Kasumi-1 (cell line): ENCODE measurements at places on chromosomes 4 and X.

DNA sequence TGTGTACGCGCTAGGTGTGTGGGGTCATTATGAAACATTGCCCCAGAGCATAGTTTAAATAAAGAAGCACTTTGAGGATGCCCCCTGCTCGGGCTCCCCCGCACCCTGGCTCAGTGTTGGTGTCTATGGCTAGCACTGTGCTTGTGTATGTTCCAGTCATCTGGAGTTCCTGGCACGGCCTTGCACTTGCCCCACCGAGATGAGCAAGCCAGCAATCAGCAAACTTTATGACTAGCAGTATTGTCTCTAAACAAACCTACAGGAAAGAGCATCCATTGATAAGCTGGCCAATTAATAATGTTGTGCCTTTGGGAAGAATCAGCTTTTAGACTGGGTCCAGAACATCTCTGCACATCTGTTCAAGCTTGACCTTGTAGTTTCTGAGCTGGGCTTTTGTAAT lies 707 bp upstream of the SHROOM4 start:
- no peak for DNase-seq

- DNase-seq, result no peak
Measured at GRCh38 chr4:124304941-124305340, 407.6 kb downstream of the ANKRD50 start.

- DNase-seq, result no peak
Measured at GRCh38 chr4:14562901-14563300, 439.4 kb upstream of the CPEB2 start.

DNA sequence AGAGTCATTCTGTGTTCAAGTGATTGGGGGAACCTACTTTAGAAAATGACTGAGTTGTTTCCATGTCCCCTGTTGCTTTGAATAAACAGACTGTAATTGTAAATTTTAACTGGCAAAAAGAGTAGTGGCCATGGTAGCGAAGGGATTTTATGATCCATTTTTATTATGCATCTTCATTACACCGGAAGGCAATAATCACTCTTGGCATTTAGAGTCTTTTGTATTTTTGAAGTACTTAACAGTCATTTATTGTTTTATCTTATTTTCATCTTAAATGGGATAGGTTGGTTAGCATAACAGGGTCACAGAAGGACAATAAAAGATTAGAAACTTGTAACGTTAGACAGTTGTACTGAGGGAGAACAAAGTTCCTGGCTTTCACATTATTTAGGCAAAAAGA lies 11.0 kb upstream of the OTC start:
- no peak for DNase-seq

- DNase-seq, result no peak
Measured at GRCh38 chr4:10072420-10073017, 44.1 kb downstream of the WDR1 start.

DNA sequence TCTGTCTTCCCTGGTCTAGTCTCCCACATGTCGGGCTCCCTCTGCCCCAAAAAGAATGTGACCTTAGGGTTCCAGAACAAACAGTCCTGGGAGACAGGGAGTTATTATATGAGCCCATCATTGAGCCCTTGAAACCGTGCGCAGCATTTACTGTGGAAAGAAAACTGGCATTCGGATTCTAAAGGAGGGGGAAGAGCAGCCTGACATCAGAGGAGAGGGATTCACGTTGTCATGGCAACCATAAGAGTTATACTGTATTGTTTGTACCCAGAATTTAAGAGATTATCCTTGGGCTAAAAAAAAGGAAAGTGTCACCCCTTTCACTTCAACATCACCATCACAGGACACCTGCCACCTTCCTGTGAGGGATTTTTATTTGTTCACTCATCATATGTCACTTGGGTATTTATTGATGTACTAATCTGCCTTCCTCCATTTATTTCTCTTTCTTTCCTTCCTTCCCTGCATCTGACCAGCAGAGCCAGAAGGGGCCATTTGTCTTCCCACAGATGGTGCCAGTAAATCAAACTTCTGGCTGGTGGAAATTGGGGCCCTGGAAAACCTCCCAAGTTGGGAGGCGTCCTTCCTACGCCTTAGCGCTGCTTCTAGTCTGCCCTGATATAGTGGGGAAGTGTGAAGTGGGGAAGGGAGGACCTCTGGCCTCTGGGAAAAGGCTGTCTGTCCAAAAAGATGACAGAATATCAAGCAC lies 64.9 kb upstream of the FRMPD3 start:
- DNase-seq, result no peak

- DNase-seq, result no peak
Measured at GRCh38 chr4:109738104-109738872, 8.4 kb upstream of the PLA2G12A start.

- no peak for DNase-seq
Measured at GRCh38 chr4:149296503-149296902, 519.1 kb downstream of the IQCM start.

DNA sequence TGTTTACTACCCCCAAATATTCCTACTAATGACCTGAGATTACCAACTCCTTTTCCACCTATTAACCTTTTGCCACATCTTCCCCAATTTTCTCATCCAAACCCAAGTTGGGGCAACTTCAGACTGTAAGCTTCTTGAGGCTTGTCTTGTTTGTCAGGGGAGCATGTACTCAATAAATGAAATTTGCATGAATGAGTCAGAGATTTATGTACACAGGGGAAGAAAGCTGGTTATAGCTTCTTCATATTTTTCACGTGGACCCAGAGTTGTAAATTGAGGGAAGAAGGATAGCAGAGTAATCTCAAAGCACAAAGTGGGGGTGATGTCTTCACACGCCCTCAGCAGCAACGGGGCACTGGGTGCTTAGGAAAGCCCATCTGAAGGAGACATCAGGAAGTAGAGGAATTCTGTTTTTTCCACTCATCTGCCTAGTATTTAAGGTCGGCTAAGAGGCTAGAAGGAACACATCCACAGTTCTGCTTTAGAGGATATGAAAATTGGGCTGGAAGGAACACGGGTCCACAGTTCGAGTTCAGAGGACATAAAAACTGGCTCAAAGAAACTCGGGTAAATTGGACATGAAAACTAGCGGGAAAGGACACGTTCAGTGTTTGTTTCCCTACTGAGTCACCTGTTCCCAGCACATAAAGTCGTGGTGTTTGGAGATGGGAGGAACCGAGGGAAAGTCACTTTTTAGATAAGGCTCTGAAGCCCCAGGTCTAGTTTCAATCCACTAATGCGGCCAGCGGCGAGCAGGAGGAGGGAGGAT lies 696 bp upstream of the CA5B start:
- no peak for DNase-seq

DNA sequence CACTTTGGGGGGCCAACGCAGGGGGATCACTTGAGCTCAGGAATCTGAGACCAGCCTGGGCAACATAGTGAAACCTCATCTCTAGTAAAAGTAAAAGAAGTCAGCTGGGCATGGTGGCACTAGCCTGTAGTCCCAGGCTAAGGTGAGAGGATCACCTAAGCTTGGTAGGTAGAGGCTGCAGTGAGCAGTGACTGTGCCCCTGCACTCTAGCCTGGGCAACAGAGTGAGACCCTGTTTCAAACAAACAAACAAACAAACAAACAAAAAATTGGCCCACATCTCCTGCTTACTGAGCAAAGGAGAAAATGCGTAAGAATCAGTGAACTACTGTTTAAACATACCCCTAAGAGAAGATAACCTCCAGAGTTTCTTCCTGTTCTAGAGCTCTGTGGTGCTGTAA lies 85.3 kb downstream of the FRYL start:
- no peak for DNase-seq

DNA sequence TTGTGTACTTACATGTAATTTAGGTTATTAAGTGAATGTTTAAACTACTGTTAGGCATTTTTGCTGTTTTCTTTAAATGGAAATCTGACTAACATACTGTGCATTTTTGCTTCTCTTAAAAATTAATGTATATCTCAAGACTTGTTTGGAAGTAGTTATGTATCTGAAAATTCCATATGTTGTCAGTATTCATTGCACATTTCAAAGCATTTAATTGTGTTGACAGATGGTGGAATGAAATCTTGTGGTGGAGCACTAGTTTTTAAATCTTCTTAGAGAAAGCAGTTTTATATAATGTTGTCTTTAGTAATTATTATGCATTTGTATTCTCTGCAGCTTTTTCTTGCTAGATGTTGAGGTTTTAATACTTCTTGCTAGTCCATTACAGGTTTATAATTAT lies 71.5 kb upstream of the MSANTD1 start:
- DNase-seq, result no peak

- no peak for DNase-seq
Measured at GRCh38 chr4:16884673-16885460, 13.6 kb downstream of the LDB2 start.

DNA sequence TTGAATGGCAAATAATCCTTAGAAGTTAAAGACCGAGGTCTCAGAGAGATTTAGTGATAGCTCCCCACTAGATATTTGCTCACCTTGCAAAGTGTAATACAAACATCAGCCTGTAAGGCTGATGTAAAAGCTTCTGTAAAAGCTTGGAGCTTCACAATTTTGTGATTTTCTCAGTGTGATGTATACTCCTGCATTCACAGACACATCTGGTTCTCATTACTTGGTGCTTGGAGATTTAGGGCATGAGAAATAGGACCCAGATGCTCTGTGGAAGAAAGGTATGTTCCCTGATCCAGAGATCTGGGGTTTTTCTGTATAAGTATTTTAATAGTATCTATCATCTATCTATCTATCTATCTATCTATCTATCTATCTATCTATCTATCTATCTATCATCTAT lies 1664.3 kb downstream of the C4orf33 start:
- no peak for DNase-seq

- DNase-seq, result no peak
Measured at GRCh38 chr4:1058198-1058996, 47.0 kb downstream of the FGFRL1 start.

DNA sequence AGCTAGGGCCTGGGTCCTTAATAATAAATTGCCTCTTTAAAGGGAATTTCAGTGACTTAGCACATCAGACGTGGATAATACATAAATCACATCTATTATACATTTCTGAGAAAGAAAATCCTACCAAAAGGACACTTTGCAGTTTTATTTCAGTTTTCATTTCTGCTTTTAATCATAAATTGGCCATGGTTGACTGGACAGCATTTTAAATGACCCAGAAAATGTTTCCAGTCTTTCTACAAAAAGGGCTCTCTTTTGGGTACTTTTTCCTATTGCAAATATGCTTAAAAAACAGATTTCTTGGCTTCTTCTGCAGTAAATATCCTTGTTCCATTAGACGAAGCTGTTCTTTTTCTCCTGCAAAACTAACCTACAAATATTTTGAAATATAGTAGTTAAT lies 41.4 kb upstream of the LPAR4 start:
- no peak for DNase-seq

DNA sequence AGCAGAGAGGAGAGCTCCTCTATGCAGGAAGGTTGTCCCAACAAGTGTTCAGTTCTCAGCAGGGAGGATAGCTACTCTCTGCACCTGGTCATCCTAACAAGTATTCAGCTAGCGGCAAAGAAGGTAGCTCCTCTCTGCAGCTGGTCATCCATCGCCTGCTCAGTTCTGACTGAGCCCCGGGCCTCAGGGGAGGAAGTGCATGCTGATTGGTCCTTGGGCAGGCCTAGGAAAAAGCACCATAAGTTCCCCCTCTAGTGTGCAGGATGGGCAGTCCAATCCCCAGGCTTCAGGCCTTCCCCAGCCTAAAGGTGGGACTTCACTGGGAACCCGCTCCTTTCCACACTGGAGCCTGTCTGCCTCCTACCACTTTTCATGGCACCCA lies 4.4 kb upstream of the FBXW7 start:
- DNase-seq, result no peak

- DNase-seq, result peak; percentile 38
Measured at GRCh38 chrX:136159611-136160025, 12.3 kb downstream of the FHL1 start.

DNA sequence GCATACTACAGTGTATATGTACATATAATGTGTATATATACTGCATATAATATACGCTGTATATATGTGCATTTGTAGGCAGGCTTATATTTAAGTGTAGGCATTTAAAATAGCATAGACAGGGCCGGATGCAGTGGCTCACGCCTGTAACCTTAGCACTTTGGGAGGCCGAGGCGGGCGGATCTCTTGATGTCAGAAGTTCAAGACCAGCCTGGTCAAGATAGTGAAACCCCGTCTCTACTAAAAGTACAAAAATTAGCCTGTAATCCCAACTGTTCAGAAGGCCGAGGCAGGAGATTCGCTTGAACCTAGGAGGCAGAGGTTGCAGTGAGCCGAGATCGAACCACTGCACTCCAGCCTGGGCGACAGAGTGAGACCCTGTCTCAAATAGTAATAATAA lies 78.4 kb downstream of the JAKMIP1 start:
- no peak for DNase-seq

- no peak for DNase-seq
Measured at GRCh38 chrX:19639813-19640462, 124.6 kb upstream of the MAP3K15 start.

DNA sequence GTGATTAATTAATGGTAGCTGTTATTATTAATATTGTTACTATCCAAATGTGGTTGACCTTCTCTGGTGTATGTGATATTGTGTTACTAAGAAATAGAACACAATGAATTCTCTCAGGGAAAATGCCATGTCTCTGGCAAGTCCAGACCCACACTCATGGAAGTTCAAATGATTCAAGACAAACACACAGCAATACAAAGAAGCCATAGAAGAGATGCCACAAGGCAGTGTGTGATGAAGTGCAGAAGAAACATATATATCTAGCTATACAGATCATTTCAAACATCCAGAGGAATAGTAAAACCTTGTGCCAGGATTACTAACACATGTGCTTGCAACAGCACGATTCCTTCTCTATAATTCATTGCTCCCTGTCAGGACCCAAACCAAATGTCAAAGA lies 93.1 kb upstream of the SOD3 start:
- no peak for DNase-seq

GRCh38 chrX:26783512-26784225 lies 567.7 kb downstream of the MAGEB5 start:
- peak; percentile 18 for DNase-seq

DNA sequence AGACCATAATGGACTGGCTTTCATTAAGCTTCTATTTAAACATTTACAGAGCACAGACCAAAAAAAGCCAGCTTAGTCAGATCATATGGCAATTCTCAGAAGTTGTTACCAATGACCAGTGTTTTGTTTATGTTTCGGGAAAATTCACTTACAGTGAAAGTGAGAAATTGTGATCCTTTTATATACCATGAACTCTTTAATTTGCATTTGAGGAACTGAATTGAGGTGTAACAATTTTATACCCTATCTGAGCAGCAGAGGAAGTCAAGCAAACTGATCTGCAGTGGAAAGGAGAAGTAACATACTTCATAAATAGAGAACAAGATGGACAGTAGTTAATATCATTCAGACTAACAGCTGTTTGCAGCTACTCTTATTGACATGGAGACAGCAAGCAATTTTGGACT lies 97.1 kb downstream of the TMA16 start:
- DNase-seq, result peak; percentile 96
